ENCODE measurements at places on chromosomes 6 and 20.
A peak's percentile ranks its signal among the peaks of the same experiment; 100 is the strongest.

- no peak for ATAC-seq
These were observed 168.4 kb upstream of the BMP5 start for GRCh38 chr6:56043761-56044160.

DNA sequence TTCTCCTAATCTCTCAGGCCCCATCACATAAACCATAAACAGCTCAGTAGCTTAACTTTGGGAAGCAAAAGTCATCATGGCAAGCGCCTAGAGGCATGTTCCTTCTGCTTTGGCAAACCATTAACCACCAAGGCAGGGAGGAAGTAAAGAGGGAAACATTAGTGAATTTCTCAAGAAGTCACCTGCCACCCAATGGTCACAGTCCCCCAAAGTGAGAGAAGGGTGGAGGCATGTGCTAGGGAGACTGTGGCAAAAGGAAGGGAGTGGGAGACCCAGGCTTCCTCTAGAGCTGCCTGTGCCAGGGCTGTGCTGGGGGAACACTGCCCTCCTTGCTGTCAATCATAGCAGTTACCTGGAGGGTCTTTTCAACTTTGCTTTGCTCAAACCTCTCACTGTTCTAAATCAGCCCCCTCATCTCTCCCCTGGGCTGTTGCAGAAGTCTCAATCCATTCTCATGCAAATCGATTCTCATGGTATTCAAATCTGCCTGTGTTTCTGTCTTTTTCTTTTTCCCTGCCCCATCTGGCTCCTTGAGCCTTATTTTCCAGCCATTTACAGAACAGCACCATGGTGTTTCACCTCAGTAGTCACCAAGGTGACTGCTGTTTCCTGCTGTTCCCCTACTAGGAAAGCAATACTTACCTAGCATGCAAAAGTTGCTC lies 1.8 kb upstream of the RNF24 start:
- no peak for ATAC-seq

DNA sequence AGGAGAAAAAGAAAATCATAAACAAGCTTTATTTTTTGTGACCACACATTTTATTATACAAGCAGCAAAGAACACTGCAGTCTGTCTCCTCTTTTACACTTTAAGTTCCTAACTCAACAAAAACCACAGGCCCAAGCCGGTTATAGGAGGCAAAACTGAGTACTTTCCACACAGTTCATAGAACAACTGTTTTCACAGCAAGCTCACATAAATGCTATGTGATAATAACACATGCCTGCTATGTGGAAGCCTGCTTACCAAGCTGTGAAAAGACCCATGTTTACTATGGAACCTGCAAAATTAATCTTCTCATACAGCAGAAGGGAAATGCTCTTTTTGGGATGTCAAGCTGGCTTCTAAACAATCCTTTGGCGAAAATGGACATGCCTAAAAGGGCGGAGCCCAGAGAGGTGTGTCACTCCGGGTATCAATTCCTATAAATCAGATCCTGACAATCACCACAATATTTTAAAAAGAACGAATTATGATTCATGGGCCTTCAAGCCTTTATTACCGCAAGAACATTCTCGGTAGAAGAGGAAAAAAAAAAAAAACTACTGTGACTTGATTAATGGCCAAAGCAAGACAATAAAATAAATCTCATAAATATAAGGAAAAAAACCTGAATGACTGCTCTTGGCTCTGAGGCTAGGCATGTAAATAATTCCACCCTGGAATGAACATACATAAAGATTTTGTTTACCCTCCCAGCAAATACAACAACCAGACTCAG lies 2.6 kb downstream of the TRERF1 start:
- ATAC-seq = no peak

DNA sequence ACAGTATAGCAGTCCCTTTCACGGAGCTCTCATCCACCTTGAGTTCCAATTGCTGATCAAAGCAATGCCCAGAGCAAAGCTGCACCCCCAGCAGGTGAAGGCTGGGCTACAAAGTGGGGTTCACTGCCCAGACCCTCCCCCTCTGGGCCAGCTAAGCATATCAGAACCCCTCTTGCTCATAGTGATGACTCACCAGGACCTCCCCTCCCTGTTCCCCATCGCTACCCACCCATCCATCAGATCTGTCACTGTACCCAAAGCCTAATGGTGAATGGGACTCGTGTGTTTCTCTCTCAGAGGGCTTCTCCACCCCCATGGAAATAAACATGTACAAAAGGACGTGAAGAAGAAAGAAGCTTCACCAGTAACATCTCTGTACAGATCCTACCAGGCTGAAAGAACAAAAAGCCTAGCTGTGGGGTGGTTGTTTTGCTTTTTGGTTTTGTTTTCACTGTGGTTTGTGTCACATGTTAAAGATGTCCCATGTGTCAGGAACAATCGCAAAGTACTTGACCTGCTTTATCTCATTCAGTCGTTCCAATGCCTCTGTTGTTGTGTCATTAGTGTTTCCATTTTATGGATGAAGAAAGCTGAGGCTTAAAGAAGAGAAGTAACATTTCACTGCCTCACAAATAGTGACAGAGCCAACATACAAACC lies 518.5 kb downstream of the CD83 start:
- ATAC-seq = peak; percentile 61

GRCh38 chr6:7631466-7631865 lies 41.5 kb downstream of the SNRNP48 start:
- ATAC-seq = no peak

Data from stimulated activated memory B cell treated with anti-CD40 and anti-IgM and Interleukin-4, amounts not matched to agents 10 μg/mL and 1 μg/mL and 100 μg/mL, for 72 hours (primary cell).